ENCODE measurements at places on chromosomes 6 and 20.
A peak's percentile ranks its signal among the peaks of the same experiment; 100 is the strongest.

GRCh38 chr6:32047539-32047854 is 9.3 kb downstream of the CYP21A2 start:
- no peak for DNase-seq

DNA sequence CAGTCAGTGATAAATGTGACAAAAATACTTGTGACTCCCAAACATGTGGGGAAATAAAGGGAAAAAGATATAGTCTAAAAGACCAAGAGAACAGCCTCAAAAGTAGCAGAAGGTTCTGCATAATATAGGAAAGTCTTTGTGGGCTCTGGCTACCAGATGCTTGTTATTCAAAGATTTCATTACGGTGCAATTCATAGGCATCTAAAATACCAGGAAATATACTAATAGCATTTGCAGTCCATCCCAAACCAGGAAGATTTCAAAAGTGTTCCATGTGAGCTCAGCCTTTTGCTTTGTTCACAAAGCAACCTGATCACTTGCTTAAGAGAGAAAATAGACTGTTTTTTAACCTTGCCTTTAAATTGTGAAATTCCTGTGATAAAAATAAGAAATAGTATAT is 506.7 kb upstream of the MARCKS start:
- no peak for DNase-seq

DNA sequence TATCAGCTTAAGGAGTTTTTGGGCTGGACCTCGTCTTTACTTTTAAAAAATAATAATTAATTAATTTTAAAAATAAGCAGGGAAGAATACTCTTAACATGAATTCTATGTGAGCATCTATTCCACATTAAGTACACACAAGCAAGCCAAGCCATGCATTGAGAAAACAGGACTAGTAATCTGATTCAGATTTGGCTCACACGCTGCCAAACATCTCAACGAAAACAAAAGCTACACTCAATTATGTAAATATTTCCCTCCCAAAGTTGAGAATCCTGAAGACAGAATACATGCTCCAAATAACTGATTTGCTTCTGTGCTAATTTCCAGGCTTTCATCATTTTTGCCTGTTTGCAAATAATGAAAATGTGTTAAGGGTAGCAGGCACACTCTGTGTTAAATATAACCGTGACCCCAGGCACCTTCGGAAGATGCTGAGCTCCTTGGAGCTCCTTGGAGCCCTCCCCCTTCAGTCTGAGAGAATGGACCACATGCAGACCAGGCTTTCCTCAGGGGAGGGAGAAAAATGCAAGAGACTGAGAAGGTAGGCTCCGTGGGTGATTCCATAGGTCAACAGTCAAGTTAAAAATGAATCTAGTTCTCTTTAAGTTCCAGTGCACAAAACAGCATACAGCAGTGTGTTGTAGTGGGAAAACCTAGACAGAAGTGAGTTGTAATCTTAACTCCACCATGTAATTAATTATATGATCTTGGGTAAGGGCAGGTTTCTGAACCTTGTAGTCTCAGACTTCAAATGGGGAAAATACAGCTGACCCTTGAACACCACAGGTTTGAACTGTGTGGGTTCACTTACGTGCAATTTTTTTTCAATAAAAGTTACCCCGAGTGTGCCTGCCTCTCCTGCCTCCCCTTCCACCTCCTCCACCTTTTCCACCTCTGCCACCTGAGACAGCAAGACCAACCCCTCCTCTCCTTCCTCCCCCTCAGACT is 161.3 kb upstream of the RREB1 start:
- DNase-seq, result no peak

GRCh38 chr6:89251170-89251569 is 34.0 kb upstream of the GABRR1 start:
- DNase-seq, result no peak

GRCh38 chr6:5128351-5128750 is 43.2 kb downstream of the PPP1R3G start:
- DNase-seq, result no peak

DNA sequence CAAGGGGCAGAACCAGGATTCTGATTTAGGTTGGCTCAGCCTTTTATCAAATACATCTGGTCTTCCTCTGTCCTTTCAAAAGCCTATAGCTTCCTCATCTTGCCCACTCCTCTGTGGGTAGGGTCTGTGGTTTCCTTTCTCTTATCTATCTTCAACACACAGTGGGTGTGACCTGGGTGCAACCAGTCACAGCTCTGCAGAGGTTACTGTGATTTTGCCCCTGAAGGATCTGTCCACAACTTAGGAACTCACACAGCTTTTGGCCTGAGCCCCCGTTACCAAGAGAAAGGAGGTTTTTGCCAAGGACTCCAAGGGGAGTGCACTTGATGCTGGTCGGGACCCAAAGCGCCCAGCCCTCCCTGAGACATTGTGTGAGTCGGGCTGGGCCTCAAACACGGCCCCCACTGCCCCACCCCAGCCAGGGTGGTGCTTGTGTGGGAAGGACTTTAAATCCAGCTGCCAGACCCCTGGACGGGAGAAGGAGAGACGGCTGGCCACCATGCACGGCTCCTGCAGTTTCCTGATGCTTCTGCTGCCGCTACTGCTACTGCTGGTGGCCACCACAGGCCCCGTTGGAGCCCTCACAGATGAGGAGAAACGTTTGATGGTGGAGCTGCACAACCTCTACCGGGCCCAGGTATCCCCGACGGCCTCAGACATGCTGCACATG is at the start of gene PI16:
TSS of gene PI16 (plus strand) at position 477 of the 670 bp plus-strand sequence. CDS start at position 500, 23 bp downstream.
- DNase-seq, result peak; percentile 74

- no peak for DNase-seq
These were observed 27.8 kb upstream of the SMIM28 start for GRCh38 chr6:138349891-138350290.

GRCh38 chr20:47768016-47768824 is 17.1 kb downstream of the SULF2 start:
- no peak for DNase-seq

- no peak for DNase-seq
These were observed 114.5 kb downstream of the SLC22A3 start for GRCh38 chr6:160462551-160463109.

GRCh38 chr6:17219098-17219497 is 62.1 kb upstream of the RBM24 start:
- DNase-seq, result no peak

- DNase-seq, result peak; percentile 72
These were observed 126.1 kb downstream of the ARHGAP18 start for GRCh38 chr6:129583866-129584265.

DNA sequence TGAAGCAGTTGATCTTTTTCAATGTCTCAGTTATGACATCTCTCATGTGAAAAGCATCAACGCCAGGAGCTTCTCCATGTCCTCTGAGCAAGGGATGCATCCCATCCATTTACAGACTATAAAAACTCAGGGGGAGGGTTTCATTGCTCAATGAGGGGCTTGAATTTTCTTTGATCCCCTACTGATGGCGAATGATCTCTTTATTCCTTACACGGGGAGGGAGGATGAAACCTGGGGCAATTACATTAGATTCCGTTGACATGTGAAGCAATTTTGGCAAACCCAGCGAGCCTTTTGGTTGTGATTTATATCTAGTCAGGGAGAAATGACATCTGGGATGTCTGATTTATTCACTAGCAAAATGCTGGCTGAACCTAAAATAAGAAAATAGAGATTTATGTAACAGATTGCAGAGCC is 268.9 kb downstream of the HIVEP2 start:
- no peak for DNase-seq

DNA sequence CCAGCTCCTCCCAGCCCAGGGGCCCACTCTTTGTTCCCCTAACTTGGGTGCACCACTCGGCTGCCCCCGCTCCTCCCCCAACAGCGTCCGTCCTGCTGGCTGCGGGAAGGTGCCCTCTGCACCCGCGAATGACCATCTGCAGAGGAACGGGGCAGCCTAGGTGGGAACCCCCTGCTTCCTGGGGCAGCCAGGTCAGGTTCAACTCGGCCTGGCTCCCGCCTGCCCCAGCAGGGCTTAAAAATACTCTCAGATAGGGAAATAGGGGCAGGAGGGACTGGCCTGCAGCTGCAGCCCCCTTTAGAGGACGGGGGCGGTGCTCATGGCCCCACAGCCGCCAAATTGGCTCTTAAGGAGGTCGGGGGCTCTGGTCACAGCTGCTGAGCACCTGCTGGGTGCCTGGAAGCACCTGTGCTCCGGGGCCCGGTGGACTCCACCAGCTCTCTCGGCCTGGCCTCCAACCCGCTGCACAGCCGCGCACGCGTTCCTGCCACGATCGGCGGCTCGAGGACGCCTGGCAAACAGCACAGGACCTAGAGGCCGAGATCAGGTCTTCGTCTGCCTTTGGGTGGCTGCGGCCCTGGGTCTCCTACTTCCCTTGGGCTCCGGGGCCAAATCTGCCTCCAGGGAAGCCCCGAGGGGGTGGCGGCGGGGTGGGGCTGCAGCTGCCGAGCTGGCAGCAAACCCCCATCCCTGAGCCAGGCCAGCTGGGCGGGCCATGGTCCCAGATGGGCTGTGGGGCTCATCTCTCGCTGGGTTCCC is 700 bp upstream of the LAMA5 start:
- peak; percentile 48 for DNase-seq

GRCh38 chr6:154773610-154774089 is 40.4 kb downstream of the SCAF8 start:
- DNase-seq, result no peak

GRCh38 chr6:95846652-95847051 is 169.1 kb upstream of the FUT9 start:
- no peak for DNase-seq

- DNase-seq, result peak; percentile 7
These were observed 128.9 kb upstream of the ZNF184 start for GRCh38 chr6:27601668-27602254.

DNA sequence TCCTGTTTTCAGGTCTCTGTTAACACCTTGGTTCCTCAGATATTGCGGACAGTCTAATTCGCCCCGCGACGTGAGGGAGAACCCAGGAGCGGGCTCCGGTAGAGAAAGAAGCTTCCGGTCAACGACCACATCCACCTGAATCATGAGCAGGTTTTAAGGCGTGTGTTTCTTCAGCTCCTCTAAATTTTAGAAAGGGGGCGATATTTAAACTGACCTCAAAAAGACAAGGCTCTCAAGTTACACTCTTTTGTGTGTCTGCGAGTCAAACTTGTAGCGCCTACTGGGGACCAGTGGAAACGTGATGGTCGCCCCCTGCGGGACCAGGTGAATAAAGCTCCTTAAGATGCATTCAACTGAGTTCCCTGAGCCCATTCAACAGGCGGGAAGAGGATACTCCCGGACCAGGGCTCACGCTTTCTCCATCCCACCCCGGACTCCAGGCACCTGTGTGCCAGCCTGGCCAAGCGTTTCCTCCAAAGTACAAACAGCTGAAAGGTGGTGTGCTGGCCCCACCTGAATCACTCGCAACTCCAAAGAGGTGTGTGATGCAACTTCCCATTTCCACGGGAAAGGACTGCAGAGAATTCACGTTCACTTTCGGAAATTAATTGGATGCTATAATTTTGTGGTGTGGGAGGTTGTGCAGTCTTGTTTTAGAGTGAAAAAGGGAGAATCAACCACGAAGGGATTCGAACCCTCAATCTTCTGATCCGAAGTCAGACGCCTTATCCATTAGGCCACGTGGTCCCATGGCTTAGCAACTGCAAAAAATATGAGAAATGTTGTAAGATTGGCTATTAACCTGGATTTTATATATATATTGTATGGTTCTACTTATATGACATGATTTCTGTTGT is 17.0 kb downstream of the GPX5 start:
- peak; percentile 55 for DNase-seq

DNA sequence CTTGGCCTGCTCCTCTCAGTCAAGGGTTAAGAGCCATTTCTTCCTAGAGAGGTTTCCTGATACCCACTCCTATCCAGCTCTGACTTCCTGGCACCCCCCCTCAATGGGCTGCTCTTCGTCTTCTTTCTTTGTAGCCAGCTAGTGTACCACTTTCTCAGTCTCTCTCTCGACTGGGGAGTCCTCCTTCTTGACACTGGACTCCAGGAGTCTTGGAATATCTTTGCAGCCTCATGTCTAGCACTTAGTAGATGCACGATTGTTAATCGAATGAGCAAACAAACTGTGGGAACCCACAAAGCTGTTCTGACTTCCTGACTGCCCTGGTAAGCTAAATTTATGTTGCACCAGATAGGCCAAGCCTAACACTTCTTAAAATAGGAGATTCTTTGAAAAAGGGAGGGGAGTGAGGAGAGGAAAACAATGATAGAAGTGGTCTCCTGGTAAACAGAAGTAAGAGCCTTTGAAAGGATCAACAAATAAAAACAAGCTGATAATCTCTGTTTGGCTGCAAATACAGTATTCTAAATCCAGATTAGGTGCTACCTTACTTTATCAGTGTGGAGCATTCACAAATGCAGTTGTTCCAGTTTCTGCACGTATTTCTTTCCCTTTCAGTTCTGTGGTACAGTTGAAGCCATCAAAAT is 160.1 kb upstream of the CITED2 start:
- DNase-seq, result no peak

DNA sequence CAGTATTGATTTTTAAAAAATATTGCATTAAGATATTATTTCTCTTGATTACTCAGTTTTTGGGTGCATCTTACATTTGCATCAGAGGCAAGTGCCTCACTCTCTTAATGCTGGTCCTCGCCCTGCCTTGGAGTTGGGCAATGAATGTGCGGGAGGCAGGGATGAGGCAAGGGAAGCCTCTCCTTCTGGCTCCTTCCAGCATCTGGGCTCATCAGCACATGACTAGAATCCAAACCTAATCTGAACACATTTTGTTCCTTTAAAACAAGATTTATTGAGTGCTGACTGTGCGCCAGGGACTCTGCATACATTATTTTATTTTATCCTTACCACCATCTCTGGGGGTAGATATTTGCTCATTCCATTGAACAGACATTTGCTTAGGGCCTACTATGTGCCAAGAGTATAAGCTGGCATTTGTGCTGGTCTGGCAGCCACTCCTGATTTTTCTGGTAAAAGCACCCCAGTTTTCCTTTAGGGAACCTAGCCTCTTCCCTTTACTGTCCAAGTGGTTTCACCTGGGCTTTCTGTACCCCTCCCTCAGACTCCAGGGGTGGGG is 71.9 kb upstream of the ZNFX1 start:
- no peak for DNase-seq

GRCh38 chr20:23287354-23288190 is 63.0 kb upstream of the NXT1 start:
- no peak for DNase-seq

- DNase-seq, result no peak
These were observed 2.7 kb downstream of the ADAM33 start for GRCh38 chr20:3678856-3679720.

DNA sequence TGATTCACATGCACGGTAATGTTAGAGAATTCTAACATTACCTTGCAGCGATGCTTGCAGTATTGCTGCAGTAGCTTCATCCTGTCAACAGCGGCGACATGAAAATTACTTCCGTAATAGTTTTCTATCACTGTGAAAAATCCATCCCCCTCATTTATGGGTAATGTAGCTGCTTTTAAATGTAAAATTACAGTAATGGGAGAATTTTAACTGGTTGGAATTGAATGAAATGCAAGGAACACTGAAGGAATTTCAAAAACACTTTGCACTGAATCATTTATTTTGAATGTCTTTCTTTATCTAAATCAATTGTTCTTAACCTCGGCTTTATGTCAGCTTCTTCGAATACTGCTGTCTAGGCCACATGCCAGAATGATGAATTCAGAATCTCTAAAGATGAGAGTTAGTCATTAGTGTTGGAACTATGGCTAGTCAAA is 102.4 kb upstream of the HIVEP1 start:
- no peak for DNase-seq

DNA sequence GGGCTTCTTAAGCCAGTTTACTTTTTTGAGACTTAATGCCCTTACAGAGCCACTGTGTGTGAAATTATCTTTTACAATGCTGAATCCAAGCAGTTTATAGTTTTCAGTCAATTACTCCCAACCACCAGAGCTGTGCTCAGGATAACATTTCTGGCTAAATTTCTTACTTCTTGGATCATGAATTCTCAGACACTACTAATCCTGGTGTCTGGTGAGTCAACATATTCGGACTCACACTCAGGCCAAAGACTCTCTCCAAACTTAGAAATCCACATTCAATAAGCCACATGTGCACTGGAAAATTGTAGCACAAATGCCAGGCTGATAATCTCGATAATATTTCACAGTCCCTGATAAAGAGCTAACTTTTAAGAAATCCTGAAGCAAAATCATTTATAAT is 49.0 kb downstream of the PTPRT start:
- no peak for DNase-seq

All from spinal cord (tissue), 10 donors.